Cortex of kidney (tissue), 1 donor: ENCODE measurements at places on chromosomes 1 and 21.

DNA sequence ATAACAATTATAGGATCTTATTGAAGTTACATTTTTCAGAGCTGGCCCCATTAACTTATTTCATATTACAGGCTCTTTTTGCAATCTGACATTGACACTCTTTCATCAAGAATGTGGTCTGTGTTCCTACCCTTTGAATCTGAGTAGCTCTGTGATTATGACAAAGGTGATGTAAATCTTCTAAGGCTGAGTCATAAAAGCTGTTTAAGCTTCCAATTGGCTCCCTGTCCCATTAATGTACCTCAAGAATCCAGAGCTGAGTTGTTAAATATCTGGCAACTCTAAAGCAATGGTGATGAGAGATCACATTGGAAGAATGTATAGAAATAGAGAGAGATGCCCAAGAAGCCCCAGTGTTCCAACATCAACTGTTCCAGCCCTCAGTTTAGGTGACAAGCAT is 178.5 kb upstream of the DEPDC1 start:
- no peak for DNase-seq

- no peak for DNase-seq
Observed at GRCh38 chr1:157104598-157105293, 5.1 kb upstream of the ETV3L start.

DNA sequence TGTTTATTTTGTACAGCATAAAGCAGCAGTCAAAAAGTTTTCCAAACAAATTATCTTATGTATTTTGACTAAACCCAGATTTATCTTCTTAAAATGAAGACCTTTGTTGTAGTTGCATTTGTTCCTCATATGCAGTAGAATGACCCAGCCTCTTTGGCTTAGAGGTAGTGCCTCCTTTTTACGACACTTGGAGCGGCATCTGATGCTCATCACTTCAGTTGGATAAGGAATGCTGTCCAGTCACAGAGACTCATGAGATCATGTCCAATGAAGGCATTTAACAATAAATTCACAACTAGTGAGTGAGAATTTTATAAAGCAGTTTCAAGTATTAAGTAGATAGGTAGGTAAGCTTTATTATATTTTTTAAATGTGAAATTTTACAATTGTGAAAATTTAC is 35.2 kb downstream of the PTPRC start:
- no peak for DNase-seq

- no peak for DNase-seq
Observed at GRCh38 chr1:43446388-43446740, 7.4 kb downstream of the HYI start.

- DNase-seq = no peak
Observed at GRCh38 chr1:170686291-170686690, 22.4 kb downstream of the PRRX1 start.
